Activated CD8-positive, alpha-beta memory T cell treated with anti-CD3 and anti-CD28 coated beads for 4 hours (primary cell): ENCODE measurements at places on chromosomes 6 and 20.

DNA sequence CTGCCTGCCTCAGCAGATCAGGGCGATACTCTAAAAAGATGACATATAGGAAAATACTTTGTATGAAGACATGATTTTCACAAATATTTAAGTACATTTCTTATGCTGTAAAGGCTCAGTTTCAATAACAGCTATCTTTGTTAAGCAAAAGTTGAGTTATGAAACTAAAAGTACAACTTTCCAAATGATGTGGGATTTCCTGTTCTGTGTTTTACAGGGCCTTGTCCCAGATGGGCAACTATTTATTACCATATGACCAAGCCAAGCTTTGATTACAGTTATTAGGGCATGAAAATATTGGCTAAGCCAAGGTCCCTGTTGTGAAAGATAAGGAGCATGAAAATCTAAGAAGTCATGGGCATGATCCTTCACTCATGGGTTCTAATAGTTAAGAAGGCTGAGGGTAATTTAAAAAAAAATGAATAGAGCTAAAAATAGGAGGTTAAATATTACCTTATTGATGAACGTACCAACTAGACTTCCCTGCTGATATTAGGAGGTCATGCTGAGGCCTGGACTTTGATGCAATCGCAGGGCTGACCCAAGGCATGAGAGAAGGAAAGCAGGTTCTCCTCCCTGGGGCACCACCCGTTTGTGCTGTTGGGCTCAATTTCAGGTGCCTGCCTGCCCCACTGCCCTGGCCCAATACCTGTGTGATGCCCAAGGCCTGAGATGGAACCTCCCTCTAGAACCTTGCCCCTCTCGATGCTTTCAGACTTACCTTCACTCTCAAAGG is 294.4 kb upstream of the PRDM1 start:
- DNase-seq: no peak

DNA sequence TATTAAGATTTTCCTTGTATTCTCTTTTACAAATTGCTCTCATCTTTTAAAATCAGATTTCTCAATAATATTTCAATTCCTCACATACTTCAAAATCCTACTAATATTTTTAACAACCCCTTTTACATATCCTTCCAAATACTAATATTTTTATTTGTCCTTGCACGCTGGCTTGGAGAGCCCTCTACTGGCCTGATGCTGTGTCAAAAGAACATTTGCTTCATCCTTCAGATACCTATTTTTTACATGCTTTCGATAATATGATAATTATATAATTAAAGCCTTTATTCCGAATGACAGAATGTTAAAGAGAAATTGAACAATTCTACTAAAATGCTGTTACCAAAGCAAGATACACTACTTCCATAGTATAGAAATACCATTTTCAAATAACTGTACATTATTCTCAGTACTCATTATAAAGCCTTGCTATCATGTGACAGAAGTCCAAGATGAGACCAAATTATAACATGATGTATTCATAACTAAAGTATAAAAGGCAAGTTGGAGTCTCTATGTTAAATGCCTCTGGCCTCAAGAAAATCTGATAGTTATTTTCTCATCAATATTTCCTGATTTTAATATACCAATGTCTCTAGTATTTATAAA is 39.0 kb upstream of the PLN start:
- DNase-seq: no peak

- no peak for DNase-seq
Observed at GRCh38 chr6:43810965-43811732, 41.1 kb downstream of the VEGFA start.

GRCh38 chr6:157549468-157549745 is 168.4 kb downstream of the ZDHHC14 start:
- DNase-seq: no peak

DNA sequence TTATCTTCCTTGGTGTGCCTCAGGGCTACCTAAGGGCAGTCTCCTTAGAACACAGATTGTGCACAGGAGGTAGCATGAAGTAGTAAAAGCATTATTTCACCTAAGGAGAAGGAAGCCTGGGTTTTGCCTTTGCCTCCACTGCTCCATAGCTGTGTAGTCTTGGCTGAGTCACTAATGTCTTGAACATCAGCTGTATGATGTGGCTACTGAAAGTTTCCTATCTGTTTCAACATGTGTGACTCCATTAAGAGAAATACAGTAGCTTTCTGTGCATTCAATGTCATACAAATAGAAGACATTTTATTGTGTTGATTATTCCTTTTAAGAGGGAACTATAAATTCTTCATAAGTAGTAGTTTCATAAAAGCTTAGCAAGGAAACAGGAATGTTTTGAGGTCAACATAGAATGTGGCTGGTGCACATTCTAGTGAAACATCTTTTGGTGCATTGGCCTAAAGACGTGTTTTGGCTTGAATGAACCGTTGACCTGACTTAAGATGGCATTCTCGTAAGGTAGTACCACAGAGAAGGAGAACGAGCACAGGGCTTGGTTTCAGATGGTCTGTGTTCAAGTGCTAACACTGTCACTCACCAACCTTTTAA is 70.6 kb downstream of the CTNNBL1 start:
- no peak for DNase-seq

- DNase-seq: peak; percentile 64
Observed at GRCh38 chr20:57698116-57698866, 11.5 kb downstream of the PMEPA1 start.

GRCh38 chr6:88920088-88920487 is 43.3 kb downstream of the RNGTT start:
- no peak for DNase-seq

GRCh38 chr6:29777310-29777709 is 50.3 kb upstream of the HLA-G start:
- DNase-seq: no peak

DNA sequence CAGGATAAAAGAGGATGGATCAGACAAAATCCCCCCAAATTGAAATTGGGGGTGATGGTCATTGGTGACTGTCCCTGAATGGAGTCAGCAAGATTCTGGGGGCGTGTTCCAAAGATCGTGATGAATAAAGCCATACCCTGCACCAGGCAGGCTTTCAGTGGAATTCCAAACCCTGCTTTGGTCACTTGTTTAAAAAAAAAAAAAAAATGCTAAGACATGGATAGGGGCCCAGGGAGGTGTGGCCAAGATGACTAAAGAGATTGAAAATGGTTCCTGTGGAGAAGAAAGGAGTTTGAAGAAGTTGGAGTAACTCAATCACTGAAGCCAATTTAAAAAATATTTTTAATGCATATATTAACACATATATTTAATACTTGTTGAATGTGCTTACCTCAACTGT is 161.4 kb upstream of the KCNG1 start:
- no peak for DNase-seq

DNA sequence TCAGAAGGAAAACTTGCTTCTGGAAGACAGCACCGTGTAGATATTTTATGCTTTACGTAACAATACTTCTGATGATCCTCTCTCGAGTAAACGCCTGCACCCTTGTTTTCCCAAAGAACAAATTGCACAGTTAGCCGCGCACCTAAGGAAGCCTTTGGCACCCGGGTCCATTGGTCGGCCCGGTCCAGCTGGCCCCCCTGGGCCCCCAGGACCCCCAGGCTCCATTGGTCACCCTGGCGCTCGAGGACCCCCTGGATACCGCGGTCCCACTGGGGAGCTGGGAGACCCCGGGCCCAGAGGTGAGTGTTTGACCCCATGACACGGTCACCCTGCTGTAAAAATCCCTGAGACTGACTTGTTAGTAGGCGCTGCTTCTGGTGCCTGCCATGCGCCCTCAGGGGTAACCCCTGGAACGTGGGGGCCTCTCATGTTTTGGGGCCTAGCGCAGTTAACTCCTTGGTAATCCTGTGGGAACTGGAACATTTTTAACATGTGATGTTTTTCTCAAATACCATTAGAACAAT is 20.2 kb downstream of the COL9A3 start:
- no peak for DNase-seq

DNA sequence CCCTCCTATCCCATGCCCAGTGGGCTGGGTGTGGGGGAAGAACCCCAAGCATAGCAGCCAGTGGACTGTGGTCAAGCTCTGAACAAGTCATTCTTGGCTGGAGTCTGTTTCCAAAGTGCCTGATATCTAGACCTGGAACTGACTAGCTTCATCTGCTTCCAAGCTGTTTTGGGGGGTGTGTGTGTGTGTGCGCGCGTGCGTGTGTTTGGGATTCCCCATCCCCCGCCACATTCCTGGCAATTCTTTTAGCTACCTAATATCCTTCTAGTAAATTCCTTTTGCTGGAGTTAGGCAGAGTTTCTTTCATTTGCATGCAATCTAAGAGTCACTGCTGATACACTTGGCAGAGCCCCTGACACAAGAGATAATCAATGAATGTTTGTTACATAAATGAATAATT is 7.8 kb downstream of the PAK5 start:
- DNase-seq: no peak

GRCh38 chr6:149899926-149900619 is 2.2 kb upstream of the RAET1E start:
- DNase-seq: no peak

DNA sequence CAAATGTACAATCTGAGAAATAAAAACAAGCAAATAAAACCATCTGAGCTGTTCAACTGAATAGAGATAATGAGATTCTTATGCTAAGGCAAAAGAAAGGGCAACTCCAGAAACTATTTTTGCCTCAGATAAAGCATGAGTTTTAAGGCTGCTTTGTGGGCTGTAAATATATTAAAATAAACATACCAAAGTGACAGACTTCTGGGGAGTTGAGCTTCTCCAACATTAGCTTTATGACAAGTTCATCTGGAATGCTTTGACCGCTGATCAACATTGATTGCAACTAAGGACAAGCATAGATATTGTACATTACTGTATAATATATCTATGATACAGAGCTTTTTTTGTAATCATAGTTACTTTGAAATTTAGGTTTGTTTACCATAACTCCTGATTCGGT is 19.3 kb downstream of the AK9 start:
- DNase-seq: no peak

DNA sequence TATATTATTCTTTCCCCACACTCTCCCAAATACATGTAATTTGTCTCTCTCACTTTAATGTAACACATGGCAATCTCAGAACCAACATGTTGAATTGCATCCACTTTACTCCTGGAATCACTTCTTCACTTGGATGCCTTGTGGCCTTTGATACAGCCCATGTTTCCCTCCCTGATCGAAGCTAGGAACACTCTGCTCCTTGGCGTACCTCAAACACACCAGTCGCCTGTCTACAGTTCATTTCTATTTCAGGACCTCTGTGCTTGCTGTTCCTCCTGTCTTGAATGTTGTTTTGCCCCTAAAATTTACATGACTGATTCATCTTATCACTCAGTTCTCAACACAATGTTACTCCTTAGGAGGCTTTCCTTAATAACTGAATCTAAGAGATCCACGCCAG is 102.3 kb upstream of the VSTM2L start:
- DNase-seq: no peak

GRCh38 chr6:39765508-39766065 is 26.6 kb upstream of the DAAM2 start:
- DNase-seq: no peak

- DNase-seq: no peak
Observed at GRCh38 chr6:51005779-51006178, 187.1 kb downstream of the TFAP2B start.

GRCh38 chr20:22491194-22491505 is 93.2 kb downstream of the FOXA2 start:
- no peak for DNase-seq

- DNase-seq: no peak
Observed at GRCh38 chr6:43980004-43980795, 147.1 kb downstream of the MRPL14 start.

DNA sequence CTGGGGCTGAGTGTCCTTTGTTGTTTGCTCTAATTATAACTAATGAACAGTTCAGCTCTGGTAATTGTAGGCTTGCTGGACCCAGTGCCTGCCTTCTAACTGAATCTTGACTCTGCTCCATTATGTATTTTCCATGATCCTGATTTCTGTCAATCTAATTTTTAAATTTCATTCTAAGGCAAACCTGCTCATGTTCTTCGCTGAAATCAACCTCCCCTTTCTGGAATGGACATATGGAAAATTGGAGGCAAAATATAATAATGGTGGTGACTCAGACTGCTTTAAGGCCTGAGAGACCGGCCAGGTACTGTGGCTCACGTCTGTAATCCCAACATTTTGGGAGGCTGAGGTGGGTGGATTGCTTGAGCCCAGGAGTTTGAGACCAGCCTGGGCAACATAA is 182.7 kb upstream of the AKAP12 start:
- no peak for DNase-seq

- peak; percentile 59 for DNase-seq
Observed at GRCh38 chr6:160991406-160992060, at the start of gene MAP3K4. MAP3K4 (plus strand) TSS chr6:160991769; CDS start chr6:160991932, 163 bp downstream.

- no peak for DNase-seq
Observed at GRCh38 chr20:24998121-24998520, 5.6 kb upstream of the APMAP start.

- no peak for DNase-seq
Observed at GRCh38 chr6:147205690-147206600, 1.7 kb downstream of the STXBP5 start.

- DNase-seq: no peak
Observed at GRCh38 chr6:90765895-90766294, 179.0 kb upstream of the MAP3K7 start.

DNA sequence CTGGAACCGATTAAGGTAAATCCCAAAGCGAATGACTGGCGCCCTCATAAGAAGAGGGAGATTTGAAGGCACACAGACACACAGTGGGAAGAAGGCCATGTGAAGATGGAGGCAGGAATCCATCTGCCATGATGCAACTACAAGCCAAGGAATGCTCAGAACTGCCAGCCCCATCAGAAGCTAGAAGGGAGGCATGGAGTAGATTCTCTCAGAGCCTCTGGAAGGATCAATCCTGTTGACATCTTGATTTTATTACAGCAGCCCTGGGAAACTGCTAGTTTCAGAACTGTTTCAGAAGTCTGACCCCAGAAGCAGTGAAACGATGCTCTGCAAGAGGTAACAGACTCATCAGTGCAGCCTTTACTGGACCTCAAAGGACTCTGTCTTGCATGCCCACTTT is 103.5 kb upstream of the GPR6 start:
- DNase-seq: no peak

DNA sequence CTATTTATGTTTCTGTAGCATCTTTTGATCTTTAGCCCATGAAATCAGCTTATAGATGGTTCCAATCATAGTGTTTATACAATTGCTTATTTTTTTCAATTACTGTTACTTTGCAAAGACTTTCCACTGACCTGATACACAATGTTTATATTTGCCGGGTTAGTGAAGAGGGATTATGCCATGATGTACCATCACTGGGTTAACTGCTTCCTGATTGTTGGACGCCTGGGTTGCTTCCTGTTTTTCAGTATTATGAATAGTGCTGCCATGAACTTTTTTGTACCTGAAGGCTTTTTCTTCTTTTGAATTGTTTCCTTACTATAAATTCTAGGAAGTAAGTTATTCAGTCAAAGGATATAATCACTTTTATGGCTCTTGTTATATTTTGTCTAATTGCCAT is 6.9 kb downstream of the MANBAL start:
- DNase-seq: no peak
